ENCODE measurements at places on chromosomes 3 and 15.

DNA sequence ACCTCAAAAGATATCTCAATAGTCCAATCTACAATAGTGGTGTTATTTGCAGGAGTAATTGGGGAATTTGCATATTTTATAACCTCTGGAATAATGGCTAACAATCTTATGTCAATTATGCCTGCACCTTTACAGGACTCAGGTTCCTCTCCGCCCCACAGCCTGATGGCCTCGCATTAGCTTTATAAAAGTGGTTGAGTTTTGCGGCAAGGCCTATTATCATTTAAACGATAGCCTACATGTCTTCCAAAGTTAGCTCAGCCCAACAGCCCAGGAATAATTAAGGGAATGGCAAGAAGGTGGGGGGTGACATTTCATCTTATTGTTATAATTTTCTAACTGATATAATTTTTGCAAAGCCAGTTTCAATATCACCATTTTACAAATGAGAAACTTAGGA, 97.3 kb downstream of the RTP4 start:
- peak; percentile 4 for DNase-seq

- no peak for DNase-seq
Observed at GRCh38 chr3:147705651-147706051, 296.5 kb downstream of the ZIC1 start.

DNA sequence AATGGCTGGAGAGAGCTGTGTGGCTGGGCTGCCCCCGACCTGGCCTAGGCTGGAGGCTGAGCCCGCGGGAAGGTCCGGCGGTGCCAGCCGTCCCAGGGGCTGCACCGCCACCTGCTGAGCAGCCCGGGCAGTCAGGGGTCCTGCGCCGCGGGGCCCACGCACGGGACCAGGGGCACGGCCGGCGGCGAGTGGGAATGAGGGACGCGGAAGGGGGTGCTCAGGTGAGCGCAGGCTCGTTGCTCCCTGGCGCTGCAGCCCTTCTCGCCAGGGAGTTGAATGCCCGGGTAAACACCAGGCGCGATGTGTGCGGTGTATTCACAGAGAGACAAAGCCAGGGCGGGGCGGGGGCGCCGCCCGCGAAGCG, 666 bp upstream of the SEMA3F start:
- DNase-seq, result peak; percentile 90

DNA sequence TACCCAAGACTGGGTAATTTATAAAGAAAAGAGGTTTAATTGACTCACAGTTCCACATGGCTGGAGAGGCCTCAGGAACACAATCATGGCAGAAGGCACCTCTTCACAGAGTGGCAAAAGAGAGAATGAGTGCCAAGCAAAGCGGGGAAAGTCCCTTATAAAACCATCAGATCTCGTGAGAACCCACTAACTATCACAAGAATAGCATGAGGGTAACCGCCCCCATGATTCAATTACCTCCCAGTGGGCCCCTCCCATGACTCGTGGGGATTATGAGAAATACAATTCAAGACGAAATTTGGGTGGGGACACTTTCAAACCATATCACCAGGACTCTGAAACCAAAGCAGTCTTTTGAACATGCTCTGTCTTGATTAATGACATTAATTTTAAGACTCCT, 7.0 kb downstream of the RTP3 start:
- DNase-seq, result no peak

DNA sequence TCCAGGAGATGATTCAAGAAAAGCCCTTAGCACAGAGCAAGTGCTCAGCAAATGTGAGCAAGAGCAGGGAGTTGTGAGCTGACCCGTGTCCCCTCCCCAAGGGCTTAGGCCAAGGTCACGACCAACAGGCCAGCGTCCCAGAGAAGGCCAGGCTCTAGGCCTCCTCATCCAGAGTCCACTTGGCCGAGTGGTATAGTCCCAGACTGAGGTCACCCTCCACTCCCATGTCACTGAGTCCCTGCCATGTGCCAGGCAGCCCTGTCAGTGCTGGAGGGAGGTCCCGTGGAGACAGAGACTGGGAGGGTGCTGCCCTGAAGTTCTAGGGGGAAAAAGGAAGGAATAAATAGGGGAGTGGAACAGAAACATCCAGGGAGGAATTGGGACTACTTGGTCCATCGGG, 44.0 kb downstream of the TPRA1 start:
- no peak for DNase-seq

DNA sequence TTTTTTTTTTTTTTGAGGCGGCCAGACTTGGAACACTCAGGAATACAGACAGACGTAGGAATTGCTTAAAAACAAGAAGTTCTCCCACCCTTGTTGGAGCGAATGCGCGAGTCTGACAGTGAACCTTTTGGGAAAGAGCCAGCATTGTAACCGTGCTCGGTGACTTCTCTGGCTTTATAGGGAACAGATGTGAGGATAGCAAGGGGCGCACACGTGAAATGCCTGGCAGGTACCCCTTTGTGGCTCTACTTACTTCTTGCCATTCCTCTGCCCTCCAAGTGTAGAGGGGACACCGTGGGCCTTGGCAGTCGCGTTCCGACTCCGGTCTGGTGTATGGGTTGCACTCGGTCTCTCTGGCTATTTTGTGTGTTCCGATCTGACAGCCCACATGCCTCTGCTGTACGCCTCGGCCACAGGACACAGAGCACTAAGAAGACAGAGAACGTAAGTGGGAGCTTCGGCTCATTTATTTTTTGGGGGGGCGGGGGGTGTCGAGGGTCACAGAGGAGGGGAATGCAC, 126.4 kb downstream of the ADAMTS9 start:
- no peak for DNase-seq

DNA sequence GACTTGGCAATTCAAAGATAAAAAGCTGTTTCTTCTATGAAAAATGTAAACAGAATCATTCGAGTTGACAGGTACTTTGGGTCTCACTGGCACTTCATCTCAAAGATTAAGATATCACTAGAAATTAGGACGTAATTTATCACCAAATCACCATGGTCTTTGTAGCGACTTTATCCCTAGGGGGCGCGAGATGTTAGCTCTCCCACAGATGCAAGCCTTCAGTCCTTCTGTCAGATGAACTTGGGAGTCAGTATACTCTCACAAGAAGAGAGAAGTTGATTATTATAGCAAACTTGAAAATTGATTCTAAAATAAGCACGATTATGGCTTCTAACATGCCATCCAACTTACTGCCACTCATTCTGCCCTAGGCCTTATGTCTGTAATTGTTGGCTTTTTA, 150.3 kb downstream of the ALCAM start:
- peak; percentile 30 for DNase-seq

GRCh38 chr3:106420628-106421027, 551.8 kb upstream of the CBLB start:
- no peak for DNase-seq

GRCh38 chr15:36911322-36911944, 188.9 kb downstream of the MEIS2 start:
- no peak for DNase-seq

GRCh38 chr3:131535131-131535530, 32.4 kb upstream of the MRPL3 start:
- DNase-seq, result no peak

- no peak for DNase-seq
Observed at GRCh38 chr3:187610981-187611511, 59.1 kb downstream of the SST start.

DNA sequence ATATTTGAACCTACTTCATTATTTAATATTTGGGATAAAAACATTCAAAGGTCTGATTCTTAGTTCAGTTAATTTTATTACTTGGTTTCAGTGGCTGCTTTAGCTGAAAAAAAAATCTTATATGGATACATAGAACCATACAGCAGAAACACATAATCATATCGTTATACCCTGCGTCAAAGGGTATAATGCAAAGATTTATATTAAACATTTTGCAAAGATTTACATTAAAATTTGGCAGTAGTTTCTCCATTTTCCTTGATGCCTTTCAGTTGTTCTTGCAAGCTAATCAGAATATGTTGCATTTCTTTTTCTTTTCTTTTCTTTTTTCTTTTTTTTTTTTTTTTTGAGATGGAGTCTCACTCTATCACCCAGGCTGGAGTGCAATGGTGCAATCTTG, 31.4 kb downstream of the CLDN11 start:
- no peak for DNase-seq

DNA sequence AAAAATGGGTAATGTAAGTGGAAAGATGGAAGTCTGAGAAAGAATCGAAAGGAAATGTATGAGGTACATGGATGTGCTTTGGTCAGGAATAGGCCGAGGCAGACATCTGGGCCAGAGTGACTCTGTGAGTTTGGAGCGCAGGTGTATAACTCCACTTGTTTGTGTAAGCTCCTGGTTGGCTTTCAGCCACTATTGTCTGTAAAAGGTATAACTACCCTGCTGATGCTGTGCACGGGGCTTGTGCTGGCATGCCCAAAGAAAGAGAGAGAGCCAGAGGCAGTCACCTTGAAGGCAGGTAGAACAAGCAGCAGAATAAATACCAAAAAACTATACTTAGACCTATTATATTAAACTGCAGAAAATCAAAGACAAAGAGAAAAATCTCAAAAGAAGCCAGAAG, 32.7 kb upstream of the CD96 start:
- no peak for DNase-seq

- DNase-seq, result no peak
Observed at GRCh38 chr3:166283840-166284239, 446.6 kb upstream of the BCHE start.

DNA sequence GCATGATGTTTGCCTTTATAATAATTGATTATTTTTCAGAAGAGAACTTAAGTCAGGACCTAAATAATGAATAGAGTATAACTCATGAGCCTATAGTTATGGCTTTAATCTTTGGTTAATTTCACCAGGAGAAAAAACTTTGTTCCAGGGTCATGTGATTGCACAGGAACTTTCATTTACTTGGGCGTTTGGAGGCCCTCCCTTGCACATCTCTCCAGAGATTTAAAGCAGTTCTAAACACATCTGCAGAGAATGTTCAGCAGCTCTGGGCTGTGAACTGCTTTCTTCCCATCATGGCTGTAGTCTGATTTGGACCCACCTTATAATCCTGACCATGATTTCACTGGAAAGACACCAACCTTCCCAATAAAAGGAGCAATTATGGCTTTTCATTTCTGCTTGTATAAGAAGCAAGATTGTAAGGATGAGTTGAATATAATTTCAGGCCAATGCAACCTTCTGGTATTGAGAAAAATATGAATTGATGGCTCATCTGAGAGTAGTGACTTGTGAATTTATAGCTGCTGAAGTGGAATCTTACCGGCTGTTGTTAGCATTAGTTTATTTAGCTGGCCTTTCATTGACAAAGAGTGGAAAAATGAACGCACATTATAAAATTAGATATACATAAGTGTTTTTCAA, 80.9 kb upstream of the PRTG start:
- DNase-seq, result no peak

DNA sequence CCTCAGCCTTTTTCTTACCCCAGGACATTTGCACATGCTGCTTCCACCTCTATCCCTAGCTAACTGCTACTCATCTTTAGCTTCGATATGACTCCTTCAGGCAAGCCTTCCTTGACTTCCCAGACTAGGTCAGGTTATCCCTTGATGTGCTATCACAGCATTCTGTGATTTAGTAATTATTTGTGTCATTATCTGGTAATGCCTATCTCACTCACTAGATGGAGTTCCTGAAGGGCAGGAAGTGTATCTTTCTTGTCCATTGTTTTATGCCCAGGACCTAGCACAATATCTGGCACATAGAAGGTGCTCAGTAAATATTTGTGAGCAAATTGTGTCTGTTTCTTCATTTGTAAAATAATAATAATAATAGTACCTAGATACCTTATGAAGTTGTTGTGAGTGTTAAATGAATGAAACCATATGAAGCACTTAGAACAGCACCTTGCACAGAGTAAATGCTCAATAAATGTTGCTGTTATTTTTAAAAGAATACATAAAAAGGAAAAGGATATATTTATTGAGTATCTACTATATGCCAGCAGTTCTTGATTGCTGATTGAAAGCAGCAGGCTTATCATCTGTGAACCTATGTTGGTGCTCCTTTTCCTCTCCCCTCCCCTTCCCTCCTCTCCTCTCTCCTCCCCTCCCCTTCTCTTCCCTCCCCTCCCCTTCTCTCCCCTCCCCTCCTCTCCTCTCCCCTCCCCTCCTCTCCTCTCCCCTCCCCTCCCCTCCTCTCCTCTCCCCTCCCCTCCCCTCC, 31.5 kb downstream of the SQOR start:
- no peak for DNase-seq

- peak; percentile 16 for DNase-seq
Observed at GRCh38 chr3:98039322-98040024, 4.4 kb upstream of the GABRR3 start.

Data from H7 (cell line).